GM23338 (cell line): ENCODE measurements at places on chromosomes 5 and 9. TPM values are rescaled to one million over a fixed set of nuclear protein-coding genes. Genes with fewer than 3 reads are reported as not detected.

DNA sequence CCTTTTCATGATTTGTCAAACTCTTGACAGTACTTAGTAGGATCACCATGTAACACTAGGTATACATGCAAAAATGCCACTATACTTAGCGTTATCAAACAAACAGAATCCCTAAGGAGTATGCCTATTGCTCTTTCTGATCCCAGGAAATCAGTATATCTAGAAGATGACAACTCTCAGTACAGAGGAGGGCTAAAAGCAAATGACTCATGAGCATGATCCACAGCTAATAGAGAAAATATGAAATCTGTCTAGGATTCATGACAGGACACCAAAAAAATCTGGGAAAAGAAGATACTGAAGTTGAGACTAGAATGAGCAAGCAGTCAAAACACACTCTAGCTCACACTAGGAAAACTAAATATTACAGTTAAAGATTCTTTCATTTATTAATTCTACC, 89.2 kb downstream of the RAPGEF6 start:
- H3K4me3 ChIP-seq: no peak overlapping the region
- no peaks in the 10 kb centered on the region for H3K36me3 ChIP-seq
- DNase-seq: no peak
- no peak overlapping the region for H3K27ac ChIP-seq

GRCh38 chr9:85431339-85432102, 310.2 kb downstream of the AGTPBP1 start:
- no peaks in the 10 kb centered on the region for H3K27me3 ChIP-seq
- H3K4me1 ChIP-seq: no peaks in the 10 kb centered on the region
- no peaks in the 10 kb centered on the region for H3K36me3 ChIP-seq
- H3K27ac ChIP-seq: no peak overlapping the region

GRCh38 chr9:3629495-3629894, 103.7 kb upstream of the RFX3 start:
- H3K27me3 ChIP-seq: no peaks in the 10 kb centered on the region
- H3K4me1 ChIP-seq: no peaks in the 10 kb centered on the region
- no peak overlapping the region for H3K4me3 ChIP-seq
- H3K27ac ChIP-seq: no peak overlapping the region
- DNase-seq: no peak

DNA sequence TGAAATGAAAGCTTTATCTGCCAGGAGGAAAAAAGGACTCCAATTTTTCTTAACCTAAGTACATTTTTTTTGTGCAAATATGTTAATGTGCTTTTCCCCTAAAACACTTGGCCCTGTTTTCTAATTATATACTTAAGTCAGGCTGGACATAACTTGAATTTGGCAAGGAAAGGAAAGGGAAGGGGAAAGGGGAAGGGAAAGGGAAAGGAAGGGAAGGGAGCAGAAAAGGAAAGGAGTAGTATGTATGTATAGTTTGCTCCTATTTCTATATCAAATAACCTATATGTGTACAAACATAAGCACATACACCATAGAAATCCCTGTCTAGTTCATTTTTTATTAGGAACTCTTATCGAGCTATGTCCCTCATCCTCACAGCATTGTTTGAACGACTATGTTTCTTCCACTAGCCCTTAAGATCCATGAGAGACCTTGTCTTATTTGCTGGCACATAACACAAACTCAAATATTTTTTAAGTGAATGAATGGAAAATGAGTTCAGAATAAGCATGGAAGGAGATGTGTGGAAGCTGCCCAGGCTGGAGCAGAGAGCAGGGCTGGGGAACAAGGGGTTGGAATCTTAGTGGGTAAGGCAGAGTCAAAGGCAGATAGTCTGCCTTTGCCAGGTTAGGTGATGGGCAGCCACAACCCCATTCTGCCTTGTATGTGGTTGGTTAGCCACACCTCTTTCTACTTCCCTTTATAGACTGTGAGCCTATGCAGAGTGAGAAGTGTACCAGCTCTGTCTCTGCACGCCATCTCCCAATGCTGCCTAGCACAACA, 70.0 kb downstream of the KLHL3 start:
- H3K27me3 ChIP-seq: no peaks in the 10 kb centered on the region
- no peak overlapping the region for H3K4me3 ChIP-seq
- DNase-seq: no peak
- no peaks in the 10 kb centered on the region for H3K36me3 ChIP-seq
- no peaks in the 10 kb centered on the region; the same call in 1 of the 2 replicates for H3K4me1 ChIP-seq

PIP5K1B gene
- 1.3 and 2.1 TPM in 2 replicates for polyA plus RNA-seq
